ENCODE measurements at places on chromosomes 6 and 20.

DNA sequence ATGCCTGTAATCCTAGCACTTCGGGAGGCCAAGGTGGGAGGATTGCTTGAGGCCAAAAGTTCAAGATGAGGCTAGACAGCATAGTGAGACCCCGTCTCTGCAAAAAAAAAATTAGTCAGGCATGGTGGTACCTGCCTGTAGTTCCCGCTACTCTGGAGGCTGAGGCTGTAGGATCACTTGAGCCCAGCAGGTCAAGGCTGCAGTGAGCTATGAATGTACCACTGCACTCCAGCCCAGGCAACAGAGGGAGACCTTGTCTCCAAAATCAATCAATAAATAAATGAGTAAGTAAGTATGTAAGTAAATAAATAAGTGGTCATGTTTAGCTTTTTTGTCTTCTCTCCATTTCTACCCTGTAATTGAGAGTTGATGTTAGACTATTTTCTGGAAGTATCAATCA is 336.8 kb downstream of the FARS2 start:
- DNase-seq, result no peak

DNA sequence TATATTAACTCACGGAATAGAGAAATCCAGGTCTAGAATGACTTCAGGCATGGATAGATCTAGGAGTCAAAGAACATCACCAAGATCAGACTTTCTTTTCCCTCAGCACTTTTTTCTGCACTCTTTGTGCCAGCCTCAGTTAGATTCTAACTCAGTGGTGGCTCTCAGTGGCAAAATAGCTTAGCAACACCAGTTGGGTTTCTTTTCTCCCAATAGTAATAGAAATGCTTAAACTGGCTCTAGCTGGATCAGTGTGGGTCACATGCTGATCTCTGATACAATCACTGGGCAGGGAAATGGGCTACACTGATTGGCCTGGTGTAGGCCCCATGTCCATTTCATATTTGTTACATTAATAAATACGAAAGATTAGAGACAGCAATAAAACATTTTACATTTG is 44.2 kb upstream of the ARFGEF2 start:
- no peak for DNase-seq

- no peak for DNase-seq
These were observed 49.7 kb upstream of the ARMH2 start for GRCh38 chr6:24848461-24848860.

- DNase-seq, result no peak
These were observed 12.5 kb downstream of the ATRN start for GRCh38 chr20:3483309-3483708.

DNA sequence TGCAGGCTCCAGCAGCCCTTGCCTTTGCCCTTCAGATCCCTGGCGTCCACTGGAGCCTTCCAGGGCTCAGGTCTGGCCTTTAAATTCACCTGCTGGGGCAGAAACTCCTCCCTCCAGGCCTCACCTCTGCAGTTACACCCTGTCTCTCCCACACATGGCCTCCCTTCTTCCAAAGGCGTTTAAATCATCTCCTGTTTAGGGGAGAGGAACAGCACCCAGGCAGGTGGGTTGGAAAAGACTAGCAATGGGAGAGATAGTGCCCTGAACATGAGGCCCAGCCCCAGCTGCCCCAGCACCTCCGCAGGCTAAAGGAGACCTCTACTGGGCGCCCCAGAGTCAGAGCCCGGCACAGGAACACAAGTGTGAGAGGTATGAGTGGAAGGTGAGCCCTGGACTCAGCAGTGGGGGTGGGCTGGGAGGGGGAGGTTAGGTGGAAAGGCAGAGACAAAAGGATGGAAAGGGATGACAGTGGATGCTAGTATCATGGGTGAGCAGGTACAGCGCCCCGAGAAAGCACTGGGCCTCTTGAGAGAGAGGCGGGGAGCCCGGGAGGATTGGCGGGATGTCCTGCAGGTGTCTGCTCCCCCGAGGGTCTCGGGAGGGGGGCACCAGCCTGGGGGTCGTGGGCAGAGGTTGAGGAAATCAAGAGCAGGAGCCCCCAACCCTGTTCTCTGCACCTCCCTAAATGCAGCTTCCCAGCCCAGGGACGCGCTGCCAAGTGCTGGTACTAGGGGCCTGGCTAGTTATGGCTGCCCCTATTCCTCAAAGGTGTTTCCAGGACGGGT is at the start of gene CST9:
Gene CST9, minus strand, starts transcription at position 51 of the 785 bp plus-strand sequence. CDS start 53 bp downstream, outside the sequence.
- no peak for DNase-seq

- no peak for DNase-seq
These were observed 28.6 kb upstream of the SPO11 start for GRCh38 chr20:57301026-57301425.

GRCh38 chr20:16583474-16583873 is 10.2 kb upstream of the KIF16B start:
- DNase-seq, result no peak

- no peak for DNase-seq
These were observed 53.8 kb upstream of the CCDC28A start for GRCh38 chr6:138719744-138720143.

- DNase-seq, result no peak
These were observed 84.4 kb downstream of the SERAC1 start for GRCh38 chr6:158083455-158084325.

DNA sequence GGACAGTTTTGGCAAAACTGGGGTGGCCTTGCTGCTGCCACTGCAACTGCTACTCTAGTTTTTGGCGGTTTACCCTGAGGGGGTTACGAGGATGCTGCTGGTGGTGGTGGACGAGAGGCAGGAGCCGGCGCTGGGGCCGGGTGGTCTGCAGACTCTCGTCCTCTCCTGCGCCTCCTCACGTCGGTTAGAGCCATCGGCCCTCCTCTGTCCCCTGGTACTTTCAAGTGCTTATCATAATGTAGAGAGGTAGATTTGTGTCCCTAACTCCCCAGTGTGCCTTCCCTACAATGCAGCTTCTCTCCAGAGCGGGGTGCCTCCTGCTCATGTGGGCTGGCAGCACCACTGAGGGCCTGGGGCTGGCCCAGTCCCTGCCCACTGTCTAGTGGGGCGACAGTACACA is 25.9 kb downstream of the PNLDC1 start:
- no peak for DNase-seq

DNA sequence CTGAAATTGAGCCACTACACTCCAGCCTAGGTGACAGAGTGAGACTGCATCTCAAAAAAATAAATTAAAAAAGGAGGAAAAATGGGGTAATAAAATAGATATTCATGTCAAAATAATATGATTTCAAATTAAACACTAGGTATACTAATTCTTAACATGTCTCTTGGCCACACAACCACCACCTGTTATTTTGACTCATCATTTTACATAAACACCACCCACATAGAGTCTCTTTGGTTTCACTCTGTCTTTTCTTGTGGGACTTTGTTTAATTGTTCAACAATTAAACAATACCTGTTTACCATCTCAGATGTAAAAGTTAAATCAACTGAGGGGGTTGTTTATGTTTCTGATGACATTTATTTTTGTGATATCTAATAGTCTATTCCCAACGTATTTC is 476.8 kb upstream of the ADGRB3 start:
- no peak for DNase-seq

DNA sequence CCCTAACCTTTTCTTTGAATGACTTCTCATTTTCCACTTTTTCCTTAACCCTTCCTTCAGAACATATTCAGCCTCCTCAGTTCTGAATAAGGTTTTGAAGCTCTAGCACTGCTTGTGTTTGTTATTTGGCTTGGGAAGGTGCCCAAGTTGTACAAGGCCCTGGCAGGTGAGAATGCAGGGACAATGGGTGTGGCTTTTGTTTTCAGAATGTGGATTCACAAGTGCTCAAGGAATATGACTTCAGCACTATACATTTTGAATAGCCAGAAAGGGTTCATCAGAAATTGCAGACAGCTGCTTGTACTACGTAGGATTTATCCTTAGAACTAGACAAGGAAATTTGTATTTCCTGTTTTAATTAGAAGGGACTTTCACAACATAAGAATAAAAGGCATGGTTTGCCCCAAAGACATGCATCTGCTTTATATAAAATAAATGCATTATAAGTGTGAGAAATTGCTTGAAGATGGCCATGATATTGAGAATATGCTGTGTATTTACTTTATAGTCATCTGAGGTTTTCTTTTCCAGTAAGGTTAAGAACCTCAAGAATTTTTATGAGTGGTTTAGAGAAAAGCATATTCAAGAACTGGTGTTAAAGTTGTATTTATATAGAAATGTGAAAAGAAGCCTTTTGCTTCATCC is 29.3 kb upstream of the PRDM1 start:
- DNase-seq, result no peak

DNA sequence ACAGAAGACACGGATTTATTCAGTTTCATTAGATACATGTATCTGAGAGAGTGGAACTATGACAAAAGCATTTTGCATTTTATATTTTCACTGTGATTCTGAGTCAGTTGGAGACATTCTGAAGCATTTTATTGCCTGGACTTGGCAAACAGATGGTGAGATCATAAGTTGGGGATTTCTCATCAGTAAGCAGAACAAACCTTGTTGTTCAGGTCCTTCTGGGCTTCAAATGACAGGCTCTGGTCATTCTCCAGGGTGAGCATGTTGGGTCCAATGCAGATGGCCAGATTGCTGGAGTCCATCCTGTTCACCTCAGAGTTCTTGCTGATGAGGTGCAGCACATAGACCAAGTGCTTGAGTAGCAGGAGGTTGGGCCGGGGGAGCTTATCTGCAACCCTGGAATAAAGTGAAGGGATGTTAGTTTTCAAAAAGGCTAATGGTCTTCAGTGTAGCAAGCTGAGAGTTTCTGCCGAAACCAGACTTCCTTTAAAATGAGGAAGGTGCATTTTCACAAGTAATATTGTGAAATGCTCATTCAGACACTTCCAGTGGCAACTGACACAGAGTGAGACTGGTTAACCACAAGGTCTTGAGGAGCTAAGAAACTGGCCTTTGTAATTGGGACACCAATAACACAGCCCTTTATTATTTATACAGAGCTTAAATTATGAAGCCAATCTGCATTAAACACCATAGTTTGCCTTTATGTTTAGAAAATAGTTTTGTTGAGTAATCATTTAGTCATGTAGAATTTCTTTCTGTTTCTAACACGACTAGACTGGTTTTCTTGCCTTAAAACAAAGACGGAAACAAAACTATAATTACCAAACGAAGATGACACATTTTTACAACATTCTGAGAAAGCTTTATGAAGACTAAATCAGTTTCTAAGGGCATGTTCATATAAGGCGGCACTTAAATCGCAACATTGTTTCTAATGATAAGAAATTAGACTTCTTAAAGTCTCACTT is 5.6 kb downstream of the TAGAP start:
- DNase-seq, result peak; percentile 95

- no peak for DNase-seq
These were observed 13.6 kb upstream of the C20orf144 start for GRCh38 chr20:33648396-33649004.

GRCh38 chr6:23951691-23952090 is 174.3 kb upstream of the NRSN1 start:
- no peak for DNase-seq

GRCh38 chr6:36484736-36485135 is 41.9 kb downstream of the KCTD20 start:
- no peak for DNase-seq

DNA sequence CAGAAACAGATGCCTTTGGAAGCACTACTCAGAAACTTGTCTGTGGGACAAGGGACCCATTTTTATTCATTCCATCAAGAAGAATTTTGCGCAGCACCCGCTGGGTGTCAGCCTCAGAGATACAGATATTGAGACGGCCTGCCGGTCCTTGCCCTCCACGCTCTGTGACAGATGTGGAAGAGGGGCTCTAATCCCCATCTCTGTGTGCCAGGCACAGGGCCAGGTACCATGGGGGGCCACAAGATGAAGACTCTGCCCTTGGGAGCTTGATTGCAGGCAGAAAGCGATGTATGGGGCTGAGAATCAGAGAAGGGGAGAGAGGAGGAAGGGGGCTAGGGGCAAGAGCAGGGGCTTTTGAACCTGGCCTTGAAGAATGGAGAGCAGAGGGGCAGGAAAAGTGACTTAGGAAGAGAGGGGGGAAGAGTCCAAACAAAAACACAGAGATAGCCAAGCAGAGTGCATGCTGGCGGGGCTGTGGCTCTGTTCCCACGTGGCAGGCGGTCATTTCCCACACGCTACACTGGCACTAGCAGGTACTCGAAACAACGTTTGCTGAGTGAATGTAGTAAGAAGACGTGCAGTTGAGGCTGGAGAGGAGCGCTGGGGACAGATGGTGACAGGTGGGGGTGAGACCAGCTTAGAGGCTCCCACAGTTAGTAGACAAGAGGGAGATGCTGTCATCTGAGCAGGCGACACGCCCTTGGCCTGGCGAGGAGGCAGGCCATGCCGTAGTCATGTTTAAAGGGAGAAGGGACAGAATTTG is 170.3 kb upstream of the SNX9 start:
- no peak for DNase-seq

DNA sequence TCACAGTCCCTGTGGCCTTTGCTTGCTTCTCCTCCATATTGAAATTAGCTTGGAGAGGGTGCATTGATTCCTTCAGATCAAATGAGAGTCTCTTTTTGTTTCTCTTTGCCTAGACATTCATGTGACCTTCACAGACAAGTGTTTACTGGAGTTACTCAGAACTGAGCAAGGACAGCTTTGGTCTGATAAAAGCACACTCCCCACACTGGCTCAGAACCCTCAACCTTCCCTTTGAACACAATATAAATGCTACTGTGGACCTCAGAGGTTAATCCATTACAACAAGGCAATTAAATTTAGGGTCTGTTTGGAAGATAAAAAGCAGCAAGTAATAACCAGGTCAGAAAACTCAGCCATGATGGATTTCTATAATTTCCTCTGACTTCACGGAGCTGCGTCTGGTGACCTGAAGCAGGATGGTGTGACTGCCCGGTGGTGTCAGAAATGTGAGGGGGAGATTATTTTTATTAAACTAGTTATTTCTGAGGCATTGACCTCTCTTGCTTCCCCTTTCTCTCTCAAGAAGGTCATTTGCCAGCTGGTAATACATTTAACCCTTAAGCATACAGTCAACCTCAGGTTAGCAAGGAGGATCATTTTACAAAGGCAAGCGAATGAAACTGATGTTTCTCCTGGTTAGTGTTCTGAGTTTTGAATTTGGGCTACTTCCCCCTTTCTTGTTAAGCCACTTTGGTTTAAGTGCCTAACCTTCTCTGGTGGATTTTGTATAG is 208.2 kb downstream of the CLIC5 start:
- no peak for DNase-seq

DNA sequence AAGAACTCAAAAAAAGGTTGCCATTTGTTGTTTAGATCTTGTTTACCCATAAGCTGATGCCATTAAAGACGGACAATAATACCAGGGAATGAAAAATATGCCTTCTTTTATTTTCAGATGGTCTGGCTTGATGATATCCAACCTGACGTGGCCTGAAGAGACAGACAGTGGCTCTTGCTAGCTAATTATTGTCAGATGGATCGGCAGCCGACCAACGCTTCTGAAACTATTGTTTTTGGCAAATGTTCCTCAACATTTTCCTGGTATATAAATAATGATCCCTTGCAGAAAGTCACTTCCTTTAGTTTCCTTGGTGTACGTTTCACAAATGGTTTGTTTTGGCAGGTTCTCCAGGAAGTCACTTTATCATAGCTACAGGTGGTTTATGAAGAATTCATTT is 290.9 kb upstream of the TSHZ2 start:
- DNase-seq, result no peak

DNA sequence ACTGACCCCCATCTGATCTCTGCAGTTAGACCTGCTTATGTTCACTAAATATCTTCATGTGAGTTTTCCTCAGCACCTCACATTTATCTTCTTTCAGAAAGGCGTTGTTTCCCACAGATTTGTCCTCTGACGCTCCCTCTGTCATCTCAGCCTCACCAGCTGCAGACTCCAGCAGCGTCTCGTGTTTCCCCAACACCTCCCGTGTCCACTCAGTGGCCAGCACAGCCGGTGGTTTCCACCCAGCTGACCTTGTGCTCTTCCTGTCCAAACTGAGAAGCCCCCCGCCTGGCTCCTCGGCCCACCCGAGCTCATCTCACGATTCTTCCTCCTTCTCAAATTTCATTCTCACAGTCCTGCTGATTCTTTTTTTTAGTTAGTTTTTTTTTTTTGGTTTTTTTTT is 12.5 kb downstream of the ERMARD start:
- no peak for DNase-seq
